ENCODE measurements at places on chromosomes 4 and X.

GRCh38 chrX:136211766-136212556 is 39.2 kb downstream of the MAP7D3 start:
- DNase-seq: no peak

GRCh38 chr4:143380629-143381028 is 44.0 kb downstream of the GAB1 start:
- no peak for DNase-seq

DNA sequence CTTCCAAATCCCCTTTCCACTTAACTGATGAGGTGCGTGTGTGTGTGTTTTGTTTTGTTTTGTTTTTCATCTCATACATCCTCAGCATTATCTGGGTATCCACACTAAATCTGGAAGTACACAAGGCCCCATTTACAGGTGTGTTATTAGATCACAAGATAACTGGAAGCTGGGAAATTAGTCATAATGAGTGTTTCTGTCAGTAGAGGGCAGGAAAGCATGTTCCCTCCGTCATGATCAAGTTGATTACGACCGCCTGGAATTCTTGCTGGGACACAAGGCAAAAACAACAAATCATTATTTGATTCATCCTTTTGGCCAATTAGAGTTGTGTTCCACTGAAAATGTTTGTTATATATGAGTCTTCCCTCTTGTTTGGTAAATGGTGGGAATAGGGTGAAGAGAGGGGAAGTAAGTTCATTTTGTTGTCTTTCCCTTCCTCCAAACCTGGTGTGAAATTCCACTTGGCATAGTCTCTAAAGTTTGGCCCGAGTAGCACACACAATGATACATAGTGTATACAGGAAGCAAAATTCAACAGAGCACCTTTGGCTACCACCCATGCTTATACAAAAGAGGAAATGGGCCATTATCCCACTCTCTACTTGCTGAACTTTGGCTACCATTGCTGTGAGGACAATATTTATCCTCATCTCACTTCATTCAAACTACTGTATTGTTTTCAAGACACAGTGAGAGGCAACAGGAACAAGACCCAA is 33.3 kb upstream of the TLL1 start:
- no peak for DNase-seq

DNA sequence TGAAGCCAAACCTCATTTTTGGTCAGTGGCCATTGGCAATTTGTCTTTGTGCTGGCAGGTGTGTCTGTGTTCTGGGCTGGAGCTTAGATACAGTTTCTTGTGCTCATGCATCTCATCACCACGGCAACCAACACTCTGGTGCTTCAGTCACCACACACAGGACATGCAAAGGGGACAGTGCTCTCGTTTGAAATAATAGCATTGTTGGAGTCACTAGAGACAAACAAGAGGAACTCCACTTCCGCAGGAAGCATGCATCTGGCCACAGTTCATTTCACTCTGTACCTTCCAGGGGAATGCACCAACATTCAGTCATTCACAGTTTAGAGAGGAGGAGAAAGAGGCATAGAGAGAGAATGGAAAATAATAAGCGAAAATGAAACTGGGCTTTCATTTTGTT is 267.4 kb downstream of the ANK2 start:
- DNase-seq: no peak

DNA sequence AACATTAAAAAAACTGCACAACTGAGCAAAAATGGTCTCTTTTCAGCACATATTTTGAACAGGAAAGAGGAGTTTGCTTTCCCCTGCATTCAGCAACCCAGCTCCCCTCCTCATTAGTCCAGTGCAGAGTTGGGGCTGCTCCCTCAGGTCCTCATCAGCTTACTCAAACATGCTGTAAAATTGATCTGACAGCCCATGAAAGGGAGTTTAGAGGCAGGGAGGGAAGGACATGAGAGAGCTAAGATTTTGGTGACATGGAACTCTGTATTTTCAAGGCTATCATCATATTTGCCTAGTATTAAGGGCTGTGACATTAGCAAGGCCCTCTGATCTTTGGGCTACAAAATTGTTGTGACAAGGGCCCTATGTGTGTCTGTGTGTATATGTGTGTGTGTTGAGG is 205.6 kb upstream of the TAPT1 start:
- no peak for DNase-seq

- no peak for DNase-seq
Measured at GRCh38 chrX:63428348-63428747, 77.2 kb upstream of the SPIN4 start.

DNA sequence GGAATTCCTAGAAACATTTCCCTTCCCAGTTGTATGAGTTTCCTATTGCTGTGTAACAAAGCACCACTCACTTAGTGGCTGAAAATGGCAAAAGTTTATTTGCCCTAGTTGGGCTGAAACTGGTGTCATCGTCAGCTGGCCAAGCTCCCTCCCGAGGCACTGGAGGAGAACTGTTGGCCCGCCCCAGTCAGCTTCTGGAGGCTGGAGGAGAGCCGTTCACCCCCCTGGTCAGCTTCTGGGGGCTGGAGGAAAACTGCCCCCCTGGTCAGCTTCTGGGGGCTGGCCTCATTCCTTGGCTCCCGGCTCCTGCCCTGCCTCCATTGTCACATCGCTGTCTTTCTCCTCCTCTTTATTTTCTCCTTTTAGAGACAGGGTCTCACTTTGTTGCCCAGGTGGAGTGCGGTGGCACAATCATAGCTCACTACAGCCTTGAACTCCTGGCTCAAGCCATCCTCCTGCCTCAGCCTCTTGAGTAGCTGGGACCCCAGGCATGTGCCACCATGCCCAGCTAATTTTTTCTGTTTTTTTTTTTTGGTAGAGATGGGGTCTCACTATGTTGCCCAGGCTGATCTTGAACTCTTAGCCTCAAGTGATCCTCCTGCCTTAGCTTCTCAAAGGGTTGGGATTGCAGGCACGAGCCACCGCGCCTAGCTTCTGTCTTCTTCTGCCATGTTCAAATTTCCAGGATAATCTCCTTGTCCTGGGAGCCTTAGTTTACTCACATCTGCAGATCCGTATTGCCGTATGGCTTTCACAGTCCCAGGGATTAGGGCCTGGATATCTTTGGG is 3.2 kb downstream of the RGS12 start:
- DNase-seq: no peak

- DNase-seq: no peak
Measured at GRCh38 chrX:4656419-4656818, 943.0 kb upstream of the PRKX start.

- no peak for DNase-seq
Measured at GRCh38 chr4:152115118-152115517, 354.3 kb upstream of the GATB start.

GRCh38 chr4:15018361-15018760 is 16.1 kb downstream of the CPEB2 start:
- DNase-seq: no peak

DNA sequence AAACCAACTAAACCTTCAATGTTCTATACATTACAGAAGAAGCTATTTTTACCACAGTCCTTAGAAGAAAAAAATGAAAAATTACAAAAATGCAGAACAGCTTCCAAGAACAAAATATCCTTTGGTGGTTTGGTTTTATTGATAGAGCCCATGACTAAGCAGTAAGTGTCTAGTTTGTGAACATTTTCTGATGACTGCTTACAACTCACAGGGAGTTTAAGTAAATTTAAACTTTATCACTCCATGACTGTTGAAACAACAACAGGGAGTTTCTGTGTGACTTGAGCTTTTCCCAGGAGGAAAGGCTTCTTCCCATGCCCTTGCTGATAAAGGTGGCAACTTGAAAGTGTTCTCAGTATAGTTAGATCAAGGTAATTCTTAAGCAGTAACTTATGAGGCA is 2.9 kb downstream of the PF4 start:
- no peak for DNase-seq

- no peak for DNase-seq
Measured at GRCh38 chr4:25215511-25215910, 18.3 kb upstream of the PI4K2B start.

DNA sequence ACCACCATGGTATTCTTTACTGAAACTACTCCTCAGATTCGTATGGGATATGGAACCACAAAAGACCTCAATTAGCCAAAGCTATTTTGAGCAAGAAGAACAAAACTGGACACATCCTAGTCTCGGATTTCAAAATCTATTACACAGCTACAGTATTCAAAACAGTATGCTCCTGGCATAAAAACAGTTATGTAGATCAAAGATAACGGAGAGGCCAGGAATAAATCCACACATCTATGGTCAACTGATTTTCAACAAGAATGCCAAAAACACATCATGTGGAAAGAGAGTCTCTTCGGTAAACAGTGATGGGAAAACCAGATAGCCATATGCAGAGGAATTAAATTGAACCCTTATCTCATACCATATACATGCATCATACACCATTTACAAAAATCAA is 155.3 kb downstream of the SPCS3 start:
- no peak for DNase-seq

DNA sequence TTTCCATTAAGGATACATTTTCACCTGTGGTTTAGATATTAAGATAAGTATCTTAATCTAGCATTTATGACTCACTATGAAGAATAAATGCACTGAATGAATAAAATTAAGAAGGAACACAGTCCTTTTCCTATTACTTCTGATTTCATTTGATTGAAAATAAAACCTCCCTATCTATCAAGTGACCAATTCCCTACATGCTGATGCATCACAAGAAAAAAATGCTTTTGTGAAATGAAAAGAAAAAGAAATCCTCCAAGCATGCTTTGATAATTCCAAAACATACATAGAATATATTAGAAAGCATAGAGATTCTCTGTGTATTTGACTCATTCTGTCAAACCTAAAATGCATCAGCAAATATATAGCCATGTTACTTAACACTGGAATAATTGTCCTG is 37.1 kb downstream of the PCDH10 start:
- no peak for DNase-seq

GRCh38 chr4:177673985-177674489 is 231.8 kb upstream of the AGA start:
- peak; percentile 17 for DNase-seq

DNA sequence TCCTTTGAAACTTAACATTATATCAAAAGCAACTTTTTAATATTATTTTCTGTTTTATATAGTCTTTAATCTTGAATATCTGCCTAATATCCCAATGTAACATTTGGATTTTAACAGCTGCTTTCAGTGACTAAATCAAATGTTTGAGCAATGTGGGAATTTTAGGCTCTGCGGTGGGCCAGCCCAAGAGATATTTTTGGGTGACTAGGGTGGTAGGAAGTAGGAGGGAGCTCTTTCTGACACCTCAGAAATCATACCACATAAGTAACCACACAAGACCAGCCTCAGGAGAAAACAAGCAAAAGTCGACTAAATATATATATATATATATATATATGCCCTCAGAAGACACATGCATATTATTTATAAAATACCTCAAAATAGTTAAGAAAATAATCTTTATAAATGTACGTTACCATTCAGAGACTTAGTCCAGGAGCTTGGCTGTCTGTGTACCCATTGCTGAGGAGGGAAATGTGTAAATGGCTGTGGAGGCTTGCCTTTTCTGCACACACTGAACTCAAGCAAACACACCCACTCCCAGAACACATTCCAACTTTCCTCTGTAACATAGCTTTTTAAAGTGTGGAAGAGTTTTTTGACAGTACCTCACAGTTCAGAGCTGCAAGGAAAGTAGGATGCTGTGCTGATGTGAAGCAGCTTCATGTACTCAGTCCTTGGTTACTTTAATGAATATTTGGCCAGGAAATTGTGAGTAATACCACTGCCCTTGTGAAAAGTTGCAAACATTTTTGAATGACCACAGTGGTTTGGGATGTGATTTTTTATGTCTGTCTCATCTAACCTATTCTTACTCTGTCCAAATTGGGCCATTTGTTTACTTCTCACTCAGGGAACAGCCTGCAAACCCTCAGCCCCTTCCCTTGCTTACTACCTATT is at the start of gene RTL3:
RTL3 (minus strand) TSS at position 484 of the 900 bp plus-strand sequence. CDS start 908 bp downstream, outside the sequence.
- DNase-seq: no peak

DNA sequence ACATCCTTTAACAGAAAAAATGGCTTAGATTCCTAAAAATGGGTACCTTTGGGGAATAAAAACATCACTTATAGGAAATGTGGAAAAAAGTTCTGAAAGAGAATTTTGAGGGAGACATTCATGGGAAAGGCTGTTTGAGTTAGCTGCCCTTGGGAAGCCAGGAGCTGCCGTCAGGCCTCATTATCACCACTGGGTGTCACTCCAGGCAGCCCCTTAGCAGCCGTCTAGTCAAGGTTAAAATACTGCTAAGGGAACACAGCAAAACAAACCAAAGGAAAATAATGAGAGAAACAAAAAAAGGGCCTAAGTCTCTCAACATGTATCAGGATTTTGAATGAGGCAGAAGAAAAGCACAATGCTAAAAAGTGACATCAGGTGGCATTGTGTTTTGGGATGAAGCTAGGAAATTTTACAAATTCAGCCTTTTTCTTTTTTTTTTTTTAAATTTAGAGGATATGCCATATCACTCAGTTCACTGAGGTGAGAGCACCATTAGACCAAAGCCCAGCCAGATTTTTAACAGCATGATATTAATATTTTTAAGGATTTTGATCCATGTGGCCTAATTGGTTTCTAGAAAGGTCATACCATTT is 235.3 kb downstream of the GPAT3 start:
- DNase-seq: peak; percentile 83

DNA sequence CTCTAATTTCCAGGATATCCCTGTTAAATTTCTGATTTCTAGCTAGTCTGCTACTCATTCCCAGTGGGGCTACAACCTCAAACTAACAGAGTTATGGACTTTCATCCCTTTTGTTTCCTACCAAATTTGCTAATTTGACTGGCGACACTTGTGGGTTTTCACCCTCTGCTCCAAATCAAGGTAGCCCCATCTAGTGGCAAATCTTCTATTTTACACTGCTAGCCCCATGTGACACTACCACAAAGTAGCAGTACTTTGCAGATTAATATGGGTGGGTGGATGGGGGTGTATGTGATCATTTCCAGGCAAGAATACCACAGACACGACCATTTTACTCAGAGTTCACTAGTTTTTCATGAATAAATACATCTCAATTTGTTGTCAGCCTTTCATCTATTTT is 150.3 kb downstream of the MSL3 start:
- DNase-seq: peak; percentile 38

DNA sequence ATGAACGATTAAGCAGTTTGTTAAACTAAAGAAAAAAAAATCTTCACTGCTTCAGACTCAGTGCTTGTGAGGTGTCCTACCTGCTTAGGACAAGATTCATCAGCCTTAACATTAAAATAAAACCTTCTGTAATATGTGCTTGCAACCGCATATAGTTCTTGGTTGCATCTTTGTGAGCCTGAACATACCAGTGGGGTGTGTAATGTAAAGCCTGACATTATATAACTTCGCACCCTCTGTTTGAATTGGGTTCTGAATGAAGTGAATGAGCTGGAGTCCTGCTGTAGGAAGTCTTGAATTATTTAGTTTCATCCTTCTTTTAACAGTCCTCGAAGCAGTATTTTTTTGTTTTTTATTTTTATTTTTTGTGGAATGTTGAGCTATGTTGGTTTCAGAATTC is 3.1 kb downstream of the KDM6A start:
- DNase-seq: no peak

GRCh38 chr4:5716391-5716790 is 5.4 kb downstream of the EVC start:
- no peak for DNase-seq

- DNase-seq: peak; percentile 25
Measured at GRCh38 chr4:113978561-113979147, 793 bp downstream of the ARSJ start.

- DNase-seq: no peak
Measured at GRCh38 chrX:136975684-136976470, 57.9 kb downstream of the GPR101 start.

GRCh38 chr4:24105327-24106038 is 215.6 kb upstream of the PPARGC1A start:
- no peak for DNase-seq

GRCh38 chr4:17414392-17414791 is 97.5 kb downstream of the QDPR start:
- DNase-seq: no peak

- no peak for DNase-seq
Measured at GRCh38 chr4:108498925-108499324, 121.5 kb upstream of the RPL34 start.

- DNase-seq: no peak
Measured at GRCh38 chrX:122219226-122219625, 964.9 kb upstream of the GRIA3 start.

All from D341Med (cell line).